LoVo (cell line): ENCODE measurements at places on chromosomes 6 and 20.

GRCh38 chr6:7341989-7342742, 29.2 kb upstream of the SSR1 start:
- peak; percentile 43 for DNase-seq

GRCh38 chr20:52763321-52763853, 208.8 kb upstream of the TSHZ2 start:
- no peak for DNase-seq

DNA sequence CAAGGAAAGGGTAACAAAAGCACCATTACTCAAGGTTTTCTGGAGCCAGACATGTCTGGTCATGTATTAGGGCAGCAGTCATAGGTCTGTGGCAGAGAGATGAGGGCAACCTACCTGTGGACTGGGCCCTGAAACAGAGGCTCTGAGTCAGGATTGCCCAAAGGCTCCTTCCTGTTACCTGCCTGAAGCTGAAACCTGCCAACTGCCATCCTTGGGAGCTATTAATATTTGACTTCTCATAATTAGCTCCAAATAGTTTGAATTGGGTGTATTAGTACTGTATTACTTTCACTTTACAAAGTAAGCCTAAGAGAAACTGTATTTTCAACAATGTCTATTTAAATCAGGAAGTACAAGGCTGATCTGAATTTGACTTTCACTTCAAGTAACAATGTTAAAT, 72.0 kb upstream of the TBX18 start:
- no peak for DNase-seq

GRCh38 chr6:143498428-143498827, 13.1 kb downstream of the FUCA2 start:
- DNase-seq: no peak

DNA sequence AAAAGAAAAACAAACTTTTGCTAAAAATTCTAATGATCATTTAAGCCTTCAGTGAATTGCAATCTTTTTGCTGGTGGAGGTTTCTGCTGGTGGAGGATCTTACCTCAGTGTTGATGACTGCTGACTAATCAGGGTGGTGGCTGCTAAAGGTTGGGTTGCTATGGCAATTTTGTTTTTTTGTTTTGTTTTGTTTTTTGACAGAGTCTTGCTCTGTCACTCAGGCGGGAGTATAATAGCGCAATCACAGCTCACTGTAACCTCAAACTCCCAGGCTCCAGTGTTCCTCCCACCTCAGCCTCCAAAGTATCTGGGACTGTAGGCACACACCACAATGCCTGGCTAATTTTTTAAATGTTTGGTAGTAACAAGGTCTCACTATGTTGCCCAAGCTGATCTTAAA, 94.7 kb downstream of the ANKRD6 start:
- no peak for DNase-seq

DNA sequence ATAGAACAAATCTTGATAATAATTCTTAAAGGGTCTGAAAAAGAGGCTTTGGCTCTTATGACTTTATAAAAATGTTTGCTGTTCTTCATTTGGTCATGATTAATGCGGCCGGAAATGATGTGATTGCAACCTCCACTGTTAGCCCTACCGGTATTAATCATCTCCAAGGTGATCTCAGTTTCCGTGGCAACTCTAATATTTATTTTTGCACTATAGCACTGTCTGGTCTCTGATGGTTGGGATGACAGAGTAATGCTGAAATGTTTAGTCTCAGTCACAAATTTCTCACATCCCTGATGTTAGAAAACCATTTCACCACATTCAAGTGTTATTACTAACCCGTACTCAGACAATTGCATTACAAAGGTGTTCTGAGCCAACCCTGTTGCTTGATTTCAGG, 87.4 kb downstream of the TMEM200A start:
- DNase-seq: no peak

- no peak for DNase-seq
Measured at GRCh38 chr20:40370800-40371199, 318.2 kb downstream of the MAFB start.

GRCh38 chr6:32906539-32906938, 34.3 kb downstream of the HLA-DMB start:
- peak; percentile 34 for DNase-seq

DNA sequence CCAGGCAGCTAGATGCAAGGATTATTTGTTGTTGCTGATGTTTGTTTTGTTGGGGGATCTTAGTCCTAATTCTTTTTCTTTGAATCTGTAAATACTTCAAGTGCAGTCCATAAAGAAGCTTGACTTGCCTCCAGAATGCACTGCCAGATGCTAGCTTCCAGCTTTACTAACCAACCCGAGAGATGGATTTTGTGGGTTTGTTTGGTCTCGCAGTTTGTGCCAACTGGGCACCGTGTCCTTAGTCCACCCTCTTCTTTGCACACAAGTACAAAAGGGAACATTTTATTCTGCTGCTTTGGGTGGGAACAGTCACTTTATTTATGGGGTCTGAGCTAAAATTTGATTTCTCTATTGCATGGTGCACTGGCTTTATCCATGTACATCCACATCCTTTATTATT, 212.0 kb downstream of the PLCB1 start:
- DNase-seq: no peak

- DNase-seq: no peak
Measured at GRCh38 chr6:139174961-139175360, 40.1 kb downstream of the HECA start.

DNA sequence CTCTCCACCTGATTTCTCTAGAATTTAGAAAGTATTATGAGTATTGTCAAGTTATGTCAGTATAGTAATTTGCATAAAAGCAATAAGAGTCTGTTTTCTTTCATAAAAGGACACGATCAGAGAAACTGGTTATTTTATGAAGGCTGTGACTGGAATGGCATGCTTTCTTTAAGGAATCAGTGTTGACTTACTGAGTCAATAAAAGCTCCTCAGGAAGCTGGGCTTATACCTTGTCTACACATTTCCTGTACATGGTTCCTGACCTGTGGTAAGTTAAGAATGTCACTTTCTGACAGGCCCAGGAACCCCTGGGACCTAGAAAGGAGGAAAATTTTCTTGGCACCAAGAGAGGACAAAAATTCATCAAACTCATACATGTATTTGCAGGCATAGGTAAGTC, 1224.0 kb upstream of the ADGRB3 start:
- peak; percentile 15 for DNase-seq

DNA sequence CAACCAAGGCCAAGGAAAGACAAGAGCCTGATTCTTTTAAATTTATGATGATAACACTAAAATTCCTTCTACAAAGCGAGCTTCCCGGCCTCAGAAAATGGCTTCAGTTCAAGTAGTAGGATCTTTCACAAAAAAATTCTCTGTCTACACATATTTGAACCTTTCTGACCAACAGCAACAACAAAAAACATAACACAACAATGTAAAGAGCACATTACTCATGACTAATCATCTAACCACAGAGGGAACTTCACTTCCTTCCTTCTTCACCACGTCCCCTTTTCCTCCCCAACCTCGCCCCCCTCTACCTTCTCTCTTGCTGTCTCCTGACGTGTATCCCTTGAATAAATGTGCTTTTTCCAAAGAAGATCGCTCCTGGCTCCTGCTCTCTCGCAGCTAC, 228.2 kb downstream of the MYLK4 start:
- peak; percentile 14 for DNase-seq

DNA sequence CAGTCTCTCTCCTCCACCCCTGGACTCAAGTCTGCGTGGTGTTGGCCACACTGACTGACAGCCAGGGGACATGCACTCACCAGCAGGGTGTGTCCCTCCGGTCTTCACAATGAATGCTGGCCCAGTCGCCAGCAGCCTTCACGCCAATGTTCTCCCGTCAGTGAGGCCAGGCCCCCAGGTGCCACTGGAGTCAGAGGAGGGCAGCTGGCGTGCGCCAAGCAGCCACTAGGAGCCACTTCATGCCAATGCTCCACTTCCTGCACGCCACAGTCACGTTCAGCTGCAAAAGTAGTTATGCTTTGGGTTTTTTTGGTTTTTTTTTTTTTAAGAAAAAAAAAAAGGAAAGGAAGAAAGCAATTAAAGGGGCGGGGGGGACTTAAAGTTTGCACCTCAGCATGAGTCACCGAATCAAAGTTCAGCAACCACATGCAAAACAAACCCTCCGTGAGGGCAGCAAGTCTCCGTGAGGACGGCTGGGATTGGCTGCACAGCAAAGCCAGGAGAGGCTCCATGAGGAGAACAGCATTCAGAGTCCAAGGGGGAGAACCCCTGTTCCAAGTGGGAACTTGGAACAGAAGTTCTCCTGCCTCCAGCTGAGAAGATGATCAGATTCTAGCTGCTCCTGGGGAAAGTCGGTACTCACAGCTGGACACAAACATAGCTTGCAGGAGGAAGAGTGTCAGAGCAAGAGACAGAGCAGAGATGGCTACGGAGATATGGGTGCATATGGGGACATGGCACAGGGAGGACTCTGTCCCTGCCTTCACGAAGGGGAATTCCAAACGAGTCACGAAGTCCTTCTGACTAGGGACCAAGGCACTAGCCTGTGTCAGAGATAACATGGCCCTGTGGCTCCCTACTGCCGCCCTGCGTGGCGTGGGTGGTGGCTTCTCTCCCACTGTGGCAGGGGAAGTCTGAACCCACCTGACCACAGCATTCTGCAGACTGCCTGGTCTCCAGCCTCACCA, at the start of gene ZC3H12D:
TSS of gene ZC3H12D (minus strand) at position 282 of the 968 bp plus-strand sequence. CDS start 10,471 bp downstream, outside the sequence.
- DNase-seq: peak; percentile 86

- DNase-seq: no peak
Measured at GRCh38 chr20:62231292-62231691, 7.0 kb upstream of the OSBPL2 start.

- DNase-seq: peak; percentile 18
Measured at GRCh38 chr6:85756982-85757381, 114.3 kb upstream of the SYNCRIP start.

- DNase-seq: no peak
Measured at GRCh38 chr6:39330476-39330875, 8.0 kb upstream of the KCNK16 start.

- DNase-seq: no peak
Measured at GRCh38 chr6:72525821-72526510, 95.9 kb upstream of the KCNQ5 start.

- DNase-seq: no peak
Measured at GRCh38 chr20:53428996-53429395, 164.6 kb downstream of the ZNF217 start.

- DNase-seq: no peak
Measured at GRCh38 chr6:108321253-108321747, 26.4 kb downstream of the AFG1L start.

- DNase-seq: no peak
Measured at GRCh38 chr20:49052334-49052733, 6.2 kb downstream of the CSE1L start.

DNA sequence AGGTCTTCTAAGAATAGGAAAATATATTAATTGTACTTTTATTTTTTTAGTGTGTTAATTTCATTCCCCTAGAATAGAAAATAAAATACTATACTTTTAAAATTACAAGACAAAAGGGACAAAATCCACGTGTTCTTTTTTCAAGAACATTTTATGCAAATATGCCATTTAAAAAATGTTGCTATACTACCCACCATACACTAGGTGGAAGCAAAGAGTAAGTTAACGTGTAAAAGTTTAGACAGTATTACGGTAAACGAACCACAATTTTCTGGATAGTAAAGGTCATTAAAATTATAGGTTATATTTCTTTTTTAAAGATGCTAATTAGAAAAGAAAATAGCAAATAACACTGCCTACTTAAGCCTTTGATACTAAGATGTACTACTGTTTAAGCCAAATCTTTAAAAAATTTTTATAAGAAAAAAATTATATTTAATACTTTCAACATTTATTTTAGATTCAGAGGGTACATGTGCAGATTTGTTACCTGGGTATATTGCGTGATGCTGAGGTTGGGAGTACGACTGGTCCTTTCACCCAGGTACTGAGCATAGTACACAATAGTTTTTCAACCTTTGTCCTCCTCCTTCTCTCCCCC, 287.6 kb downstream of the PHF3 start:
- DNase-seq: peak; percentile 57

GRCh38 chr6:37971266-37971665, 151.7 kb downstream of the ZFAND3 start:
- no peak for DNase-seq

GRCh38 chr20:24966317-24967012, 17.4 kb downstream of the CST7 start:
- DNase-seq: no peak

DNA sequence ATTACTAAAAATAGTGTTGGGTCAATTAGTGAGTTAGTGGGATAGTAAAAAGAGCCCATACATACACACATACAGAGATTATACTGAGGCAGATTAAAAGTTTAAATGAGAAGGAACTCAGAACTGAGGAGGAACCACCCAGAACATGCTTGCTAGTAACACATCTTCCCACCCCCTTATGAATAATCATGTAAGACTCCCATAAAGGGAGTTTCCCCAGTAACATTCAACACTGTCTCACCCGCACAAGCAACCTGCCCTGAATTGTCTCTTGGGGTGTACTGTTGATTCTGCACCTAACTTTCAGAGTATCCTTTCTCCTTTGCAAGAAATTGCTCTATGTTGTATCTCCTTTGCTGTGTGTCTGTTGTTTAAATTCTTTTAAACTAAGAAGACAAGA, 11.1 kb upstream of the HLA-DQB2 start:
- DNase-seq: no peak

- DNase-seq: no peak
Measured at GRCh38 chr6:161436106-161436876, 162.4 kb upstream of the AGPAT4 start.

DNA sequence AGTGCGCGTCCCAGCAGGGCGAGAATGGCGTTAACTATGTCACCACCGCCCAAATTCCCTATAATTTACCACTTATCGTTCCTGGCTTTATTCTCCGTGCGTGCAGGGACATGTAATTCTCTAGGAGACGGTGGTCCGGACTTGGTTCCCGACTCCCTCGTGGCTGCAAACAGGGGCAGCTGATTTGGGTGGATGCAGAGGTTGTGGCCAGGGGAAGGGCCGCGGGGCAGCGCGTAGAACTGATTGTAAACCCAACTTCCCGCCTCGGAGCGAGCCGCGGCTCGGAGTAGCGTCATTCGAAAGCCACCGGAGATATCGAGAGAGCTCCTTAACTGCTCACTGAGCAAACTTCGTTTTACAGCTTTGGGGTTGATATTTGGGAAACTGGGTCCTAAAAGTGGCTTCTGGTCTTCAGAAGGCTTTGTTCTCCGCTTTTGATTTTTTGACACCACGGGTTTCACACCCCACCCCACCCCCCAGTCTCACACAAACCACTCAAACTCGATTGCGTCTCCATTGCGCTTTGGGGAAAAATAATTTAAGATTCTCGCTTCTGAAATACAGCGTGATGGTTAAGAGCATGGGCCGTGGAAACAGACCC, 17.5 kb upstream of the ZSCAN9 start:
- DNase-seq: peak; percentile 63

DNA sequence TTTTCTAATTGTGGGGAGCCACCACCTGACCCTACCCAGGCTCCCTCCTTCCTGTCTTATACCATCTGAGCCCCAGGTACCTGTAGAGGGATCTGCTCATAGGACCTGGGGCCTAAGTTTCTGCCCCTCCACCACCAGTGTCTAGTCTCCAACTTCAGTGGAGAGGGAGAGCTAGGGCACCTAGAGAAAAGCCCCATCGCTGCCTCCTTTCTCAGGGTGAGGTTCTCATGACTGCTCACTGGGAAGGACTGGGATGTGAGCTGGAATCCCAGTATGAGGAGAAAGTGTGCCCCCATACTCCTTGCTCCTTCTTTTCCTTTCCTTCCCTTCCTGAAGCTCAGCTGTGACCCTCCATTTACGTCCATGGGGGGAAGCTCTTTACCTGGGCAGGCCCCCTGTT, 231.6 kb downstream of the LRFN2 start:
- no peak for DNase-seq

- DNase-seq: no peak
Measured at GRCh38 chr6:165545806-165546205, 117.2 kb downstream of the PDE10A start.
